Skeletal muscle cell (primary cell): ENCODE measurements at places on chromosomes 3 and 15.

DNA sequence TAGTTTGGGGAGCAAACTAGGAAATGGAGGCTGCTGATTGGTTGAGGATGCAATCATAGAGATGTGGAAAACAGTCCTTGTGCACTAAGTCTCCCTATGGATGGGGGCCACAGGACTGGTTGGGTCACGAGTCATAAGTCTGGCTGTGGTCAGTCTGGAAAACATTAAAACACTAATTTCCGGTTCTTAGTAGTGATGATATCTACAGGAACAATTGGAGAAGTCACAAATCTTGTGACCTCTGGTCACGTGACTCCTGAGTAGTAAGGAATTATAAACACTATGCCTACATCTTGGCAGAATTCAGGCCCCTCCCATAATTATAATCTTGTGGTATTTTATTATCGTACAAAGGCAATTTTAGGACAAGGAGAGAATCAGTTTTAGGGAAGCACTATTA, 317.3 kb upstream of the ARPP21 start:
- no peak for DNase-seq

DNA sequence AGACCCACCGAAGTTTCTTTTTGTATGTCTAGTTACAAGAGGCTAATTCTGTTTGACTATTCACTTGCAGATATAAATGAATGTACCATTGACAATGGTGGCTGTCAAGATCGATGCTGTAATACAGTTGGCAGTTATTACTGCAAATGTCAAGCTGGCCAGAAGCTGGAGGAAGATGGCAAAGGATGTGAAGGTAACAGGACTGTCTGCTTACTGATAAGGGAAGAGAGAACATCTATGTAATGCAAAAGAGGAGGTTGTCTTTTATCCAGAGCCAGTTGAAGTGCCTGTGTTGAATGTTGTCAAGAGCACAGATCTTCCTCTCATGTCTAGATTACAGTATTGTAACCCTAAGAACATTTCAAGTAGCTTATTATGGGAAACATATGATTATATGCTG, 549.5 kb upstream of the GOLIM4 start:
- DNase-seq = no peak

DNA sequence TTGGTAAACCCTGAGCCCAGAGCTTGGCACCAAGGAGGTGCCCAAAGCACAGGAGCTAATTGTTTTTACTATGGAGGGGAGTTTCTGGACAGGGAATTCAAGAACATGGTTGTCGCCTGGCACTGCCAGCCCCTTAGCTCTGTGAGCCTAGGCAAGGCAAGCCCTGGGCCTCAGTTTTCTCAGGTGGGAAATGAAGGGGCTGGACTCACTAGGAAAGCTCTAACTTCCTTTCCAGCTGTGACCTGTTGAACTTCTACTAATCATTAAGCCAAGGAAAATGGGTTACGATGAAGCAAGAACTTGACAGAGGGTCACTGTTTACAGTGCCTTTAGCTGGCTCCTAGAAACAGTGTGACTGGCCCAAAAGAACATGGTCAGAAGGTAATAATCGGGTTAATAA, 277.2 kb downstream of the SHQ1 start:
- no peak for DNase-seq

DNA sequence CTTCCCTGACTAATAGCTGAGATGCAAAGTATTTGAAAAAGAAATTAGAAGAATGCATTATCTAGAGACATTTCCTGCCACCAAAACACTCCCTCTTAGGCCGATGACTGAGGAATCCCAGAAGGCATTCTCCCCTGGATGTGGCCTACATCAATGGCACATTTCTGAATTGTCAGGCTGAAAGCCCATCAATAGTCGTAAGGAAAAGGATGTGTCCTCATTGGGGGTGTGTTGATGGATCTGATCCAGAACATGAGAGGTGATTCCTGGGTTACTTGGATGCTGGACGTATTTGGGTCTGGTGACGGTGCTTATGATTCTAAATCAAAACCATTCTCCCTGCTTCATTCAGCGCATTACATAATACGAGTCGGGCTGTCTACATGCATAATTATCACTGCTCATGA, 216.9 kb upstream of the CDIN1 start:
- DNase-seq = no peak

- no peak for DNase-seq
These were observed 17.9 kb upstream of the NMNAT3 start for GRCh38 chr3:139695426-139696313.

DNA sequence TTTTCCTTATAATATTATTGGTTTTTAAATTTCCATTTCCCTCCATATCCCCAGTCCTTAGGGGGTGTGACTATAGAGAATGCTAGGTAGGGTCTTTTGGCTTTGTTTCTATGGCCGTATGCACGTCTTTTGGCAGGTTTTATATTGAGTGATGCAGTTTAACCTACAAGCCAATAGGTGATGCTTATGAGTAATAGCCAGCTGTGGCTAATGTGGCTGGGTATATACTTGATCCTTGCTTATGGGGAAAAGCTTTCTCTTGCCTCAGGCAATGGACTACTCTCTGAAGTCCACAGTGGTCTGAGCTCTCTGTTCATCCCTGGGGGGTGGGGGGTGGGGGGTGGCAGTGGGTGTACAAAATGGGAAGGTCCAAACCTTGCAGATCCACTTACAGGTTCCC, 223.9 kb downstream of the MFSD1 start:
- DNase-seq = no peak

DNA sequence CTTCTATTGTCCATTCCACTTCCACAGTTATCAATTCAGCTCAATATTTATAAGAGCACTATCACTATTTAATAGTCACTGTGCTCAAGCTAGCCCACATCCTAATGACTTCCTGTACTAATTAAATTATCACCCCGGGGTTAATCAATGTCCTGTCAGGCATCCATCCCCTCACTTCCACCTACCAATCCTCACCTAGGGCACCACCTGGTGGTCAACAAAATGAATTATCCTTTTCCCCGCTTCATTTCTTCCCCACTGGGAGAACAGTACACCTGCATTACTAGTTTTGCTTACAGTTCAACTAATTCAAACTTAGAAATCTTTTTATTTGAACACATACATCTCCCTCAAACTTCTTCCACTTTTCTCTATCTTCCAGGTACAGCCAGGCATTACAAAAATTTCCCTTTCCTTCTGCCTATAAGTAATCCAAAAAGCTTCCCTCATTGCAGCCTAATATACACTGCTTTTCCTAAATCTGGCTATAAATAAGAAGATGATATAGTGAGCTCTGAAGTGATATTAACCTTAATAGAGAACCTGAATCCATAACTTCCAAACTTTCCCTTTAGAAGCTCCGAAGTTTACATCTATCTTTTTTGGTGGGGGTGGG, 68.5 kb downstream of the TMCC1 start:
- DNase-seq = no peak

- DNase-seq = no peak
These were observed 258.0 kb upstream of the RARB start for GRCh38 chr3:25170021-25170420.

GRCh38 chr15:89018207-89018606, 70.0 kb upstream of the ABHD2 start:
- peak; percentile 57 for DNase-seq

DNA sequence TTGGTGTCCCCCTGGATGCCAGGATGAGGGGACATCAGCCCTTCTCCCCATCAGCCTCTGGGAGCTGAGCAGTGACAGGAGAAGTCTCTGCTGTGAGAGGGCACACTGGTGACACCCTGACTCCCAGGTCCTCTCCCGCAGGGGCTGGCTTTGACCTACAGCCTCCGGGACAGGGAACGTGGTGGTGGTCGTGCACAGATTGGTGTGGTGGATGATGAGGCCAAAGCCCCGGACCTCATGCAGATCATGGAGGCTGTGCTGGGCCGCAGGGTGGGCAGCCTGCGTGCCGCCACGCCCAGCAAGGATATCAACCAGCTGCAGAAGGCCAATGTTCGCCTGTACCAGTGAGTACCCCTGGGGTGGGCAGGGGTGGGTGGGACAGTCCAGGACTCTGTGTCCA, 6.8 kb downstream of the VILL start:
- no peak for DNase-seq

DNA sequence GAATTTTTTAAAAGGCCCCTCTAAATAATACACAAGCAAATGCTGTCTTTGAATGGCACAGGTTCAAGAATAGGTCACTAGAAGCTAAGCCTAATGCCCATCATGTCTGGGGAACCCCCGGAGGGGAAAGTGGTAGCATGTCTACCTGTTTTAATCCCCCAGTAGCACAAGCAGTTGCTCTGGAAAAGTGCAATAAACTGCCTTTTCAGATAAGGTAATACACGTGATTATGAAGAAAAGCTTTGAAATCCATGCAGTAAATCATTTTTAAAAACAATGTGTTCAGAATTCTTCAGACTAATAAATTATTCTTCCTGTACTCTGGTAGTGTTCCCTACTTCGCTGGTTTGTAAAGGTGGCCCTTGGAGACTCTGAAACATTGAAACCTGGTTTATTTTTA, 922.2 kb downstream of the ROBO1 start:
- DNase-seq = no peak

GRCh38 chr15:47477341-47477740, 240.0 kb upstream of the SEMA6D start:
- DNase-seq = no peak

DNA sequence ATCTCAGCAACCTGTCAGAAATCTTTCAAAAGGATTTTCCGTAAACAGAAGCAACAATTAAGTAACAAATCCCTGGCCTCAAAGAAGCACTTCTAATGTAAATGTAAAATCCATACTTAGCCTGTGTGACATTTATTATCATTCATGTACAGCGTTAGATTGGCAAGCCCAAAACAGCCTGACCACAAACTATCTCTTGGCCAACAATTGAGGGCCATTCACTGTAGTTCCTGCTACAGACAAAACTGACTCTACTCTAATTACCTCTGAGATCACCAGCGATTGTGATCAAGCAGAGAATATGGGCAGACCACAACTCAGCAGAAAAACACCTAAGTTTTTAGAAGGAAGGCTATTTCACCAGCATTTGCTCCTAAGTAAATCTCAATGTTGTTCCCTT, 9.2 kb downstream of the SHQ1 start:
- no peak for DNase-seq

DNA sequence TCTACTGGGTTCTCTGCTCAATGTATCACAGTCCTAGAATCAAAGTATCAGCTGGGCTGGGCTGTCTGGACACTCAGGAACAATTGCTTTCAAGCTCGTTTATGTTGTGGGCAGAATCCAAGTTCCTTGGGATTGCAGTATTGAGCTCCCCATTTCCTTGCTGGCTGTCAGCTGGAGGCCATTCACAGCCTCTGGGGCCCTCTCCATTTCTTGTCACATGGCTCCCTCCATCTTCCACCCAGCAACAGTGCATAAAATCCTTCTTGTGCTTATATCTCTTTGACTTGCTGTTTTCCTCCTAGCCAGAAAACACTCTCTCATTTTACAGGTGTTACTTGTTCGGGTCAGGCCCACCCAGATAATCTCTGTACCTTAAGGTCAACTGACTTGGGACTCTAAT, 363.5 kb downstream of the IGSF11 start:
- DNase-seq = no peak

DNA sequence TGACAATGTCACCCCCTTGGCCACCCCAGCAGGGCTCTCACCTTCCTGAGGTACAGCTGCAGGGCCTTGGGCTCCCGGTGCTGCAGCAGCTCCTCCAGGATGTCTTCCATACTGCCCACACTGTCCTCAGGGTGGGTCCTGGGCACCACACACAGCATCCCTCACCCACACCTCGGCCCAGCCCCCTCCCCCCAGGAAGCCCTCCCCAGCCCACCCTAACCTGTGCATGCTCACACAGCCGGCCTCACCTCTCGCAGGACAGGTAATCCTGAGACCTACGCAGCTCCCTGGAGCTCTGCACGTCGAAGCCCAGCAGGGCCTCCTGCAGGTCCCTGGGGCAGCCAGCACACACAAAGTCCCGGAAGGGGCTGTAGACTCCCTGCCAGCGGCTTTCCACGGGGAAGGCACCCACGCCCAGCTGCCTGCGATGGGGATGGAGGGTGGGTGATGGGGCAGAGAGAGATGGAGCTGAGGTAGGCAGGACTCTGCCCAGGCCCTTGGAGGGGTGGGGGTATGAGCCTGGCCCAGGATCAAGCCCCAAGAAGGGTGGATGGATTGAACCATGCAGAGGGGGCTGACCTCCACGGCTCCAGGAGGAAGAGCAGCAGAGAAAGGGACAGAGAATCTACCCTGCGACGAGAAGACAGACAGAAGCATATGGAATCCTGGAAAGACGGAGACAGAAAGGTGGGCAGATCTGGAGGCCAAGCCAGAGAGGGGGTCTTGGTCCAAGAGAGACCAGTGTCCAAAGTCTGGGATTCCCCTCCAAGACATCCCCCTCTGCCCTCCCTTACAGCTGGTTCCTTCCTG, 16.7 kb downstream of the ALS2CL start:
- no peak for DNase-seq

DNA sequence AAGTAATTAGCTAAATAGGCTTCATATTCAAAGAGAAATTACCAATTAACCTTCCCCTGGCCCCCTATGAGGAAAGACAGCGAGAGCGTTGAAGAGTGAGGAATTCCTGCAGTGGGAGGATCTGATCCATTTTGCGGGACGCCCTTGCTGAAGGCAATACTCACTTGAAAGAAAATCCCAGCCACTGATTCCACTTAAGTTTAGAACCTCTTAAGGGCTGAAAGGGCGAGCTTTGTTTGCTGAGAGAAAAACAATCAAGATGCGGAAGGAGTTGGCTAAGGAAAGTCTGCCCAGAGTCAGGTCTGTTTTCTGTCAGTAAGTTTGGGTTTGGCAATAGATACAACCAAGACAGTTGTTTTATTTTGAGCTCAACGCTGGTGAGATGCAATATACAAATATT, 102.8 kb upstream of the GBE1 start:
- no peak for DNase-seq

DNA sequence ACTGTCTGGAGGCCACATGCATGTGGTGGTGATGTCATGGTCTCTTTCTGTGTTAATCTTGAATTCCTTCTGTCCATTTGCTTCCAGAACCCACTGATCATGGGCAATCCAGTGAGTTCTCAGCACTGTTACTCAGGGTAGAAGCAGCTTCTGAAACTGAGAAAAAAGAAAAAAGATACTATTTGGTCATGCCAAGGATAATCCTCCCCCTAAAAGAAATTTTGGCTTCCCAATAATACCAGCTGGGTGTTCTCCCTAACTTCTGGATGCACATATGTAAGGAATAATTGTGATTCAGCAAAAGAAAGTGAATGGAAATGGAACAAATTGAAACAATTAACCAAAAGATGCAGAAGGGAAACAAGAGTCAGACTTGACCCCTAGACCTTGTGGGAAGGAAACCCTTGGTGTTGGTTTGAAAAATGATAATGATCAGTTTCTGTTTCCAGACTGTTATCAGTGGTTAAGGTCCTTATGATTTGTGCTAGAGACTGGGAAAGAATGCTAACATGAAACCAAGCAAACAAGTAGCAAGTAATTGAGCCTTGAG, 92.3 kb downstream of the RBMS3 start:
- DNase-seq = no peak

- DNase-seq = no peak
These were observed 40.5 kb downstream of the ANO10 start for GRCh38 chr3:43581343-43581742.

- no peak for DNase-seq
These were observed 10.5 kb upstream of the TM4SF18 start for GRCh38 chr3:149343951-149344350.

DNA sequence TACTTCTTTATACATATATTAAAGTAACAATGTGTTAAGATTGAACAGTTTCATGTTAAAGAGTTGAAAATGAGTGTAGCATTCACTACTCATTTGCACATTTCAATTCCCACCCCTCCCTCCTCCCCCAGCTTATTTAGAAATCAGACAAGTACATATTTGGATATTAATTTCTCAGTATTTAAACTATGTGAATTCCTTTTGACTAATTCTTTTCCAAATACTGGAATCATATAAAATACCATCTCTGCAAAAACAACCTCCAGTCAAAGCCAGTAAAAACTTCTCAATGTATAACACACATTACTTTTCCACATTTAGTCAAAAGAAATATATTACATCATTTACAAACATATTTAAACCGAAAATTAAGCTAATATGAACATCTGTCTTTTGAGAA, 25.5 kb upstream of the SHC4 start:
- DNase-seq = no peak
